ENCODE measurements at places on chromosomes 6 and 20.

GRCh38 chr20:16228722-16229121 is 344.5 kb downstream of the KIF16B start:
- no peak for DNase-seq

- DNase-seq = no peak
Observed at GRCh38 chr20:2759603-2760296, 40.7 kb downstream of the CPXM1 start.

DNA sequence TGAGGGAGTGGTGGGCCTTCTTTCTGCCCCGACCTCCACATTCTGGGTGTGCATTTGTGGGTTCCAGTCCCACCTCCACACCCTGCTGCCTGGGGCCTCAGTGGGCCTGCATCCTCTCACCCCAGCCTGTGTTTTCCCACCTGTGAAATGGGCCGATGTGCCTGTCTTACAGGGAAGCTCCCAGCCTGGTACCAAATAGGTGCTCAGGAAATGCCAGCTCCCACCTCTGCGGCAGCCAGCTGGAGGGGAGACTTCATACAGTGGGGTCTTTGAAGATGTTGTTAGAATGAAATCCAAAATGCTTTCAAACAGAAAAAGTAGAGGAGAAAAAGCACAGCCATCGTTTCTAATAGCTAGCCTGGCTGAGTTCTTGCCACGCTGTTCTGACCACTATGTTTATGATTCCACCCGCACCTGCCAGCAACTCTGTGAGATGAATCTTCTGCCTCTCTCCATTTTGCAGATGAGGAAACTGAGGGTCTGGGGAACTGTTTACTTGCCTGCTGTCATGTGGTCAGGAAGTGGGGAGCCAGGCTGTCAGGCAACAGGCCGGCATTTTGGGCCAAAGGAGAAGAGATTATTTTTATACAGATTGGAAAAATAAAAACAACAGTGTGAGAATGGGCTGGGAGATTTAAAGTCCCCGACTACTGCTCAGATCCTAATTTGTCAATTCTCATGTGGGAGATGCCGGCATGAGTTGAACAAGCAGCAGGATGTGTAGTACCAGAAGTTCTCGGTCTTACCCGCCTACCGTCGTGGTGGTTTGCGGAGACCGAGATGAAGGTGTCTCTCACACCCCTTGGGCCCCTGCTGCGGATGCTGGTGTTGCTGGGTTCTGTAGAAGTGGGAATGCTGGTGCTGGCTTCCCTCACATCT is 4.6 kb downstream of the TMEM181 start:
- no peak for DNase-seq

- no peak for DNase-seq
Observed at GRCh38 chr6:56582236-56582635, 60.5 kb downstream of the DST start.

GRCh38 chr6:170182781-170183120 is 108.1 kb downstream of the DLL1 start:
- no peak for DNase-seq

GRCh38 chr6:18329776-18330175 is 57.4 kb upstream of the RNF144B start:
- DNase-seq = no peak

GRCh38 chr20:47032933-47033578 is 138.4 kb downstream of the EYA2 start:
- peak; percentile 68 for DNase-seq

- no peak for DNase-seq
Observed at GRCh38 chr20:41148942-41149341, 11.6 kb downstream of the PLCG1 start.

DNA sequence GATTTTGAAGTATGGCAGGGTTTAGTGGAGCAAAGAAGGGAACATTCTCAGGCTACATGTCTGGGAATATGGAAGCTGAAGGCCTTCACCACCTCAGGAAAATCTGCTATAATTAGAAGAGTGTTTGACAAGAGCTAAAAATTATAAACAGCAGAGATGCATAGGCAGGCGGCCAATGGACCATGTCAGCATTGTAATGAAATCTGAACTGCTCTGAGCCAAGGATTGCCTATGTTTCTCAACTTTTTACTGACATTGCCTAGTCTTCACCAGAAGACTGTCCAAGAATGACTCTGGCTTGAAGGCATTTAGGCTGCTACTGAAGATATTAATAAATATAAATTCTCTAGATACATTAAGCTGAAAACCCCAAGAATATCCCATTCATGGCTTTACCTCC is 84.1 kb downstream of the C6orf52 start:
- DNase-seq = no peak

DNA sequence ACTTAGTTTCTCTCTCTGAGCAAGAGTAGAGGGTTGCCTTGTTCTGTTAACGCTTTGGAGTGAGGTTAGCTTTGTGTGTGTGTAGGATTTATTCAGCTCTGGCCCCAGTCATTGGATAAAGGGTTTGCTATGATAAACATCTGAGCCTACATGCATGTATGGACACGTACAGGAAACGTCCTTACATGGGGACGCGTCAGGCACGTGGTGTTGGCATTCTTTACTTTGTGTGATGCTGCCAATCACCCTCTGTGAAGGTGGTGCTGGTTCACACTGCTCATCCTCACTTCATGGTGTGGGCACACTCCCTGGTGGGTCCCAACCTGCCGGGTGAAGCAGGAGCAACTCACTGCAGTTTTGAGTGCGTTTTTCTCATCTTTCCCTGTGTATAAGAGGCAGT is 53.4 kb upstream of the CD93 start:
- no peak for DNase-seq

- DNase-seq = peak; percentile 73
Observed at GRCh38 chr20:63056236-63057170, 49.7 kb upstream of the BHLHE23 start.

- no peak for DNase-seq
Observed at GRCh38 chr20:44745598-44746366, at the start of gene KCNK15. Gene KCNK15 (plus strand): TSS chr20:44745865. CDS start chr20:44745911, 46 bp downstream.

- DNase-seq = no peak
Observed at GRCh38 chr20:41276317-41276751, 41.2 kb downstream of the ZHX3 start.

DNA sequence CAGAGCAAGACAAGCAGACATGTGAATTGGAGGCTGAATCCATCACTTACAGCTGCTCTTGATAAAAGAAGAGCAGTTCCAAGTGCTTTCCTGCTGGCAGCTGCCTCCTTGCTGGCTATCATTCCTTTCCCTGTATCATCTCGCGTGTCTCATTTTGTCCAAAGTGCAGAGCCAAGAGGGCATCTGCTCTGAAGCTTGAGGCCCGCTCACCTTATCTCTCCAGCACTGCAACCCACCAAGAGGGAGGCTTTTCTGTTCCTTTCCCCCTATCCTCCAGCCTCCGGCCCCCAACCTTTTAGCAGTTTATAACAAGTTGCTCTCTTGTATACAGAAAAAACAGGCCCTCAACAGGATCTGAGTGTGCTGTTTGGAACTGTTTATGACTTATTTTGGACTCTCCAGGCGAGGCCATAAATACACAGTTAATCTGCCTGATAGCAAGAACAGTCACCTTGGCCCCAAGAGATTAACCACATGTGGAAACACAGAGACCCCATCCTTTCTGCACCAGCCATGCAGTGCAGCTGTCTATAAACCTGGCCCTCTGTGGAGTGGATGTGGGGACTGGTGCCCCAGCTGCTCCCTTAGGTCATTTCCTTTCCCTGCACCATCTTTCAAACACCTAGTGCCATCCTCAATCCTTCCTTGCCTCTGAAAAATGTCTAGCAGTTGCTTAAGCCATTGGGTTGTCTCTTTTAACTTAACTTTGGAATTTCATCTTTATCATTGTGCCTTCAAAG is 172.5 kb upstream of the FERMT1 start:
- no peak for DNase-seq

DNA sequence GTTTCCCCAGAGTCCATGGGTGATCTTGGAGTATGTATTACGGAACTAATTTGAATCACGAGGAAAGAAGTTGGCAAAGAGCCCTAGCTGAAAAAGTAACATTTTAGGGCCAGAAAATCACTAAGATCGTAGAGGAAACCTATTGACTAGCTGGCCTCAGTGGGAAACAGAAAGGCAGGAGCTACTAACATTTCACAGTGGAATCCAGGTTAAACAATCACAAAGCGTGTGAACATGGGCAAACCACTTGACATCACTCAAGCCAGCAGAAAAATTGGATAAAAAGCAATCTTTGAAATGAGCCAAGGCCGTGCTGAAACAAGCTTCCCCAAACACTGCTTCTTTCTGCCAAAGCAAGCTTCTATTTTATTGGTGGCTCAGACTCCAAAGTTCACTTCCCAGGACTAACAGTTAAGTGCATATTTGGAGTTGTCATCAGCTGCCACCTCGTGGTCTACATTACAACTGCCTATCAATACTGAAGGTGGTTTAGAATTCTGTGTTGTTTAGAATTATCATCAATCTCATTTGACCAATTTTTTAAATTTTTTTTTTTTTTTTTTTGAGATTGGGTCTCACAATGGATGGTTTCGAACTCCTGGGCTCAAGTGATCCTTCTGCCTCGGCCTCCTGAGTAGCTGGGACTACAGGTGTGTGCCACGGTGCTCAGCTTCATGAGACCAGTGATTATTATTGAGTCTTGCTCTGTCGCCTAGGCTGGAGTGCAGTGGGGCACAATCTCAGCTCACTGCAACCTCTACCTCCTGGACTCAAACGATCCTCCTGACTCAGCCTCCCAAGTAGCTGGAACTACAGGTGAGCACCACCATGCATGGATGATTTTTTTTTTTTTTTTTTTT is 10.6 kb downstream of the RPS10 start:
- peak; percentile 51 for DNase-seq

- no peak for DNase-seq
Observed at GRCh38 chr6:149190224-149190831, 127.2 kb upstream of the TAB2 start.

DNA sequence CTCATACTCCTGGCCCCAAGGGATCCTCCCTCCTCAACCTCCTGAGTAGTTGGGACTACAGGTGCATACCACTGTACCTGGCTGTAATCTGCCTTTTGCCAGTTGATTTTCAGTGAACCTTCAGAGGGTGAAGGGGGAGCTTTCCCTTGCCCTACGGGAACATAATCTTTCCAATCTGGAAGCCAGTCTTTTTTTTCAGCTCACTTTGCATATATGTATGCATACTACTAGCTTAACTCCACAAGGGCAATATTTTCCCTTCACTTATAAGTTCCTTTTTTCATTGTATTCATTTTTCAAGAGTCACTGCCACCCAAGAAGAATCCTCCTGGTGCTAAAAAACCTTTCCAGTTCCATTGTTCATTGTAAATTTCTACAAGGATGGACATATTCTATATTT is 53.4 kb upstream of the GCM1 start:
- DNase-seq = no peak

- no peak for DNase-seq
Observed at GRCh38 chr6:87182321-87182720, 27.0 kb downstream of the ZNF292 start.

DNA sequence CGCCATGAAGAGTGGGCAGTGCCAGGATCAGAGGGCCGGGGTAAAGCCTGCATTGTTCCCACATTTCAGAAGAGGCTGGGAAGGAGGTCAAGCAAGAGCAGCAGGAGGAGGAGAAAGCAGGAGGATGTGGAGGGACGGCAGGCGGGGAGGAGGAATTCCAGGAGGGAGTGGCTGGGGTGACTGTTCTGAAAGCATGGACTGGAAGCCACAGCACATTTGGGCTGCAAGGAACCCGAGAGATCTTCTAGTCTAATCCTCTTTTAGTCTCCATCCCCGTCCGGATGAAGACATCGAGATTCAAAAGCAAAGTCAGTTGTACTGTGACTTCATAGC is 76.9 kb downstream of the FAM50B start:
- no peak for DNase-seq

- no peak for DNase-seq
Observed at GRCh38 chr6:56655249-56655648, 12.6 kb upstream of the DST start.

GRCh38 chr6:27188061-27188884 is 59.2 kb upstream of the PRSS16 start:
- peak; percentile 88 for DNase-seq

DNA sequence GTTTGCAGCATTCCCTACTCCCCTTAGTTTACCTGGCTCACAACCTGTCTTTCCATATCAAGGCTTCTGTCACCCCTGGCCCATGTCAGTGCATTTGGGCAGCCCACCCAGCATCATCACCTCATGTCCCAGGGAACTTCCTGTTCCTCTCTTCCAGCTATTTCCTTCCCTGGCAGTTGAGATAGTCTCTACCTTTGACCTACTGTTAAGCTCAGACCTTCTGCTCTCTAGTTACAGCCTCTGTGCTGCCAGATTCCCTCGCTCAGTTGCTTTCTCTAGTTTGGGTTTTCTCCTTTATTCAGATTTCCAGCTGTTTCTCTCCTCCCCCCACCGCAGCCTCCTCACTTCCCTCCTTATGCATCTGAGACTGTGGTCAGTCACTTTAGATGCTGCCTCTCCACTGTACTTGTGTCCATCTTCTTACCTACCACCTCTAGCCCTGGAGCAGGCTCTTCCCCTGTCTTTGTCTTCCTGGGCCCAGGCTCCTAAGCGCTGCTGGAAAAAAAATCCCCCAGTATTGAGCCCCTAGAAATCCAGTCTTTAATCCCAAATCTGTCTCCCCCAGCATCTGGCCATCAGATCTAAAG is 16.3 kb downstream of the PTPN1 start:
- DNase-seq = no peak

DNA sequence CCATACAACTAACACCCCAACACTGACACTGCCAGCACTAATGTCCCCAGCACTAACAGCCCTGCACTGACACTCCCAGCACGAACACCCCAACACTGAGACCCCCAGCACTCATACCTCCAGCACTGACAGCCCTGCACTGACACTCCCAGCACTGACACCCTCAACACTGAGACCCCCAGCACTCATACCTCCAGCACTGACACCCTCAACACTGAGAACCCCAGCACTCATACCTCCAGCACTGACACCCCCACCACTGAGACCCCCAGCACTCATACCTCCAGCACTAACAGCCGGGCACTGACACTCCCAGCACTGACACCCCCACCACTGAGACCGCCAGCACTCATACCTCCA is 57.2 kb downstream of the ERMARD start:
- no peak for DNase-seq

DNA sequence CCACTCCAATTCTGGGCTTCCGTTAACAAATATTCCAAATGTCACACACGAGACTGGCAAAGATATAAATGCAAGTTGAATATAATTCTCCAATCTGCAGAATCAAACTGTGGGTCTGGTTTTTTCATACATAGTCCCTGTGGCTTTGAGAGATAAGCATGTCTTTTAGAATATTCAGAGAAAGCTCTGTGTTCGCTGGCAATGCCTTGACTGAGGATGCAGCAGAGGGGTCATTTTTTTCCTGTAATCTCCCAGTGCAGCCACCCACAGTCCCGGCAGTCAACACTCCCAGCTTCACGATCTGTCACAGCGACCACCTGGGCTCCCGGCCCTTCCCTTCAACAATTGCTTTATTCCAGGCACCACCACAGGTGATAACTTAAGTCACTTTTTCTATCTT is 30.5 kb downstream of the MUC22 start:
- DNase-seq = no peak

- no peak for DNase-seq
Observed at GRCh38 chr20:48398506-48399449, 429.0 kb downstream of the PREX1 start.

GRCh38 chr20:15204234-15204633 is 866.8 kb upstream of the FLRT3 start:
- DNase-seq = no peak

Measured in islet precursor cell (in vitro differentiated cells).